ENCODE measurements at places on chromosomes 1 and 21.

DNA sequence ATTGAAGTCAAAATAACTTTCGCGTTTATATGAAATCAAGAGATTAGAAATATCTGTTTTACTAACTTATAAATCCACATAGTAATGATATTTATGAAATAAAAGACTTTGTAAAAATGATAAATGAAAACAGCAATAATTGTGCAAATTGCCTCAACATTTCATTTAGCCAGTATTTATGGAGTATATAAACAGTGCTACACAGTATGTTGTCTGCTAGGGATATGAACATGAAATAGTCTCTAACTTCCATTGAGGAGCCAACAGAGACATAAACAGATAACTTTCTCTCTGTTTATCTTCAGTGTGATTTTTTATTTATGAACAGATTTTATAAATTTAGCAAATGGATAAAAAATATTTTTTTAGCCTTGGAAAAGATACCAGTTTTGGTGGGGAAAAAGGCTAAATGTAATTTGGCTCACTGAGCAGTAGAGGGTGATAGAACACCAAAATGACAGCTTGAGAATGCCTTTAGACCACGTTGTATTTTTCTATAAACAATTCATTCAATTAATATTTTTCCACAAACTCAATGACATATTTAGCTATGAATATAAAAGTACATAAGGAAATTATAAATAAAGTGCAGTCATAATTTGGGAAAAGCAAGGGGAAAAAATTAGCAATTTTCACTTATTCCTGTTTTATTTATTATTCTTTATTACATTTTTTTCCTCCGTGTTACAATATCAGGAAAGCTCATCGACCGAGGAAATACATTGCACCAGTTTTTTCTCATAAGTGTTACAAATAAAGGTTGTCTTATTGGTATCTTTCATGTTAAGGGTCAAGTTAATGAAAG, 47.5 kb upstream of the EEIG2 start:
- no peak for DNase-seq

- DNase-seq = no peak
These were observed 247.5 kb downstream of the USH2A start for GRCh38 chr1:216175714-216176113.

- no peak for DNase-seq
These were observed 52.4 kb upstream of the CCDC190 start for GRCh38 chr1:162913345-162913744.

DNA sequence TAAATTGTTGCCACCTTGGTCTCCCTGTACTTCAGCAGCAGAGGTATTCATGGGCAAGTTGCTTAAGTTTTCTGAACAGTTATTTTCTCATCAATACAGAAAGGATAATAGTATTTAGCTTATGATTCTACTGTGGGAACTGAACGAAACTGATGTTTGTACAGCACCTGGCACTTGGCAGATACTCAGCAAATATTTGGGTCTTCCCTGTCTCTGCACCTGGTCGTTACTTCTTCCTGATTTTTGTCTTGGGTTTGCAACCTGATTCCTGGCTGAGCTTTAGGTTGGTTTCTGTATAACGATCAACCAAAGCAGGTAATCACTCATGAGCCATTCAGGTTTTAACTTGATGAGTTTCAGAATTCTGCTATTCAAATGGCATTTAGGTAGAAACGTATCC, 490.6 kb downstream of the KIF26B start:
- no peak for DNase-seq

GRCh38 chr1:155181371-155182051, 7.9 kb downstream of the TRIM46 start:
- no peak for DNase-seq

DNA sequence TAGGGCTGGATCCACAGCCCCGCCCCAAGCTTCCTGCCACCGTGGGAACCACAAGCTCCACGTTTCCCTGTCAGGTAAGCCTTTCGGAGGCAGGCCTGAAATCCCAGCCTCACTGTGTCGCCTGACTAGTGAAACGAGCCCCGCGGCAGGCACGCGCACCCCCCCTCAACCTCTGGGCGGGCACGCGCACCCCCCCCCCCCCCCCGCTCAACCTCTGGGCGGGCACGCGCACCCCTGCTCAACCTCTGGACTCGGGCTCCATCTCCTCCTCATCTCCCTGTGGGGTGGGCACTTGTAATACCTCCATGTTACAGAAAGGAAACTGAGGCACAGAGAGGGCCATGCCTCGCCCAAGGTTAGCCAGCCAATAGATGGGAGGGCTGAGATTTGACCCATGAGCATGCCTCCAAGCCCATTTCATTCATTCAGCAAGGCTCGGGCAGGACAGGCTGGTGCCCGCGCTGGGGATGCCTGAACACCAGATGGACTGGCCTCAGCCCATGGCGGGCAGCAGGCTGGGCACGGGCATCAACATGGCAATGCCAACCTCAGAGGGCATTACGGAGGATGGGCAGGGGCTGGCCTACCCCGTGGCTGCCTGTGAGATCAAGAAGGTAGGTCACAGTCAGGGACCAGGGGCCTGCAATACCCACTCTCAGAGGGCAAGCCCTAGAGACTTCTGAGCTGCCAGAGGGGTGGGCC, 4.7 kb downstream of the CFAP410 start:
- no peak for DNase-seq

GRCh38 chr1:97898948-97899347, 21.9 kb downstream of the DPYD start:
- no peak for DNase-seq

DNA sequence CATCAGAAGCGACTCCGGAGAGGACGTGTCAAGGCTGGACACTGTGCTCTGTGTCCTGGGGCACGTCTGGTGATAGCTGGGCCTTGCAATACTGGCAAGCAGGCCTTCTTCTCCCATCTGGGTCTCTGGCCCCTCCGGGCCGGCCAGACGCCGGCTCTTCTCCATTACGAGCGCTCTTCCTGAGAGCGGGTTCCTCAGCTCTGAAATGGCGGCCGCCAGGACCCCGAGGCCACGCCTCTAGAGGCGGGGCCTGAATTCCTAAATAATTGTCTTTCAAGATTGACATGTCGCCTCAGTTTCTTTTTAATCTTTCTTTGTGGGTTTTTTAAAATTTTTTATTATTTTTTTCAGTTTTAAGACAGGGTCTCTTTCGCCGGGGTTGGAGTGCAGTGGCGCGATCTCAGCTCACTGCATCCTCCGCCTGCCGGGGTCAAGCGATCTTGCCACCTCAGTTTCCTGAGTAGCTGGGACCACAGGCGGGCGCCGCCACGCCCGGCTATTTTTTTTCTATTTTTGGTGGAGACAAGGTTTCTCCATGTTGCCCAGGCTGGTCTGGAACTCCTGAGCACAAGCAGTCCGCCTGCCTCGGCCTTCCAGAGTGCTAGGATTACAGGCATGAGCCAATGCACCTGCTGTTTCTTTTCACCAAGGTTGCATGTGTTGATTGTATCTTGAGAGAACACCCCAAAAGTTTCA, 9.2 kb downstream of the RNF2 start:
- no peak for DNase-seq

DNA sequence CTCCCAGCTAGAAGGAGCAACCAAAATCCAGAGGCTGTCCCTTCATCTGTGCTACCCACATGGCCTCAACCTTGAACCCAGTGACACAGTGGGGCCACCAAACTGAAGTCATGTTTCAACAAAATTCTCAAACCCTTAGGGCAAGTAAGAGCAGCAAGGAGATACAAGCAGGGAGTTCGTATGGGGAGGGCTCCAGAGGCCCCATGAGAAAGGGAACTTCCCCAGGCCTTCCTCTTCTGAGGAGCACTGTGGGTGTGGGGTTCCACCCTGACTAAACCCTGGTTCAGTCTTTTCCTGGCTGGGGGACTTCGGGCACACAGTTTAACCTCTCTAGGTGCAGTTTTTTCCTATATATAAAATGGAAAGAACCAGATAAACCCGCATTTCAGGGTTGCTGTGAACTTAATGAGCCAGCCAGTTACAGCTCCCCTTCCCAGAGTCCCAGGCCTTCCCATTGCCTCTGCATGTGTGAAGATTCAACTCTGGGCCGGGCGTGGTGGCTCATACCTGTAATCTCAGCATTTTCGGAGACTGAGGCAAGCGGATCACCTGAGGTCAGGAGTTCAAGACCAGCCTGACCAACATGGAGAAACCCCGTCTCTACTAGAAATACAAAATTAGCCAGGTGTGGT, 8.0 kb upstream of the THEMIS2 start:
- no peak for DNase-seq

- DNase-seq = no peak
These were observed at the start of gene RNF223 for GRCh38 chr1:1073743-1074587. RNF223 (minus strand) TSS chr1:1074306; CDS start chr1:1072566, 1,740 bp downstream.

- DNase-seq = no peak
These were observed 7.5 kb downstream of the ST6GALNAC3 start for GRCh38 chr1:76082062-76082461.

- no peak for DNase-seq
These were observed 14.0 kb downstream of the DCST2 start for GRCh38 chr1:155019377-155020245.

GRCh38 chr1:11129649-11130390, 30.2 kb upstream of the EXOSC10 start:
- no peak for DNase-seq

- DNase-seq = no peak
These were observed 22.7 kb downstream of the PRKACB start for GRCh38 chr1:84166797-84167196.

GRCh38 chr1:242086706-242087105, 87.8 kb upstream of the MAP1LC3C start:
- DNase-seq = no peak

DNA sequence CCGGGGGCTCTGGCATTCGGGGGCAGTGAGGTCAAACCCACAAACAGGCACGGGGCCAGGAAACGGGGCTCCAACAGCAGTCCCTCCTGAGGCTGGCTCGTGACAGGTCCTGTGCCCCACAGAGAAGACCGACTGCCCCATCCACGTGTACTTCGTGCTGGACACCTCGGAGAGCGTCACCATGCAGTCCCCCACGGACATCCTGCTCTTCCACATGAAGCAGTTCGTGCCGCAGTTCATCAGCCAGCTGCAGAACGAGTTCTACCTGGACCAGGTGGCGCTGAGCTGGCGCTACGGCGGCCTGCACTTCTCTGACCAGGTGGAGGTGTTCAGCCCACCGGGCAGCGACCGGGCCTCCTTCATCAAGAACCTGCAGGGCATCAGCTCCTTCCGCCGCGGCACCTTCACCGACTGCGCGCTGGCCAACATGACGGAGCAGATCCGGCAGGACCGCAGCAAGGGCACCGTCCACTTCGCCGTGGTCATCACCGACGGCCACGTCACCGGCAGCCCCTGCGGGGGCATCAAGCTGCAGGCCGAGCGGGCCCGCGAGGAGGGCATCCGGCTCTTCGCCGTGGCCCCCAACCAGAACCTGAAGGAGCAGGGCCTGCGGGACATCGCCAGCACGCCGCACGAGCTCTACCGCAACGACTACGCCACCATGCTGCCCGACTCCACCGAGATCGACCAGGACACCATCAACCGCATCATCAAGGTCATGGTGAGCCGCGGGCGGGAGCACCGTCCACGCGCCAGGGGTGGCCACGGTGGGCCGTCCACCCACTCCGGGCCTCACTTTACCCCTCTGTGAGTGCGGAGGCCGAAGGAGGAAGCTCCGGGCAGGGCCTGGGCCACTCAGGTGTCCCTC, 14.2 kb downstream of the COL6A2 start:
- no peak for DNase-seq

DNA sequence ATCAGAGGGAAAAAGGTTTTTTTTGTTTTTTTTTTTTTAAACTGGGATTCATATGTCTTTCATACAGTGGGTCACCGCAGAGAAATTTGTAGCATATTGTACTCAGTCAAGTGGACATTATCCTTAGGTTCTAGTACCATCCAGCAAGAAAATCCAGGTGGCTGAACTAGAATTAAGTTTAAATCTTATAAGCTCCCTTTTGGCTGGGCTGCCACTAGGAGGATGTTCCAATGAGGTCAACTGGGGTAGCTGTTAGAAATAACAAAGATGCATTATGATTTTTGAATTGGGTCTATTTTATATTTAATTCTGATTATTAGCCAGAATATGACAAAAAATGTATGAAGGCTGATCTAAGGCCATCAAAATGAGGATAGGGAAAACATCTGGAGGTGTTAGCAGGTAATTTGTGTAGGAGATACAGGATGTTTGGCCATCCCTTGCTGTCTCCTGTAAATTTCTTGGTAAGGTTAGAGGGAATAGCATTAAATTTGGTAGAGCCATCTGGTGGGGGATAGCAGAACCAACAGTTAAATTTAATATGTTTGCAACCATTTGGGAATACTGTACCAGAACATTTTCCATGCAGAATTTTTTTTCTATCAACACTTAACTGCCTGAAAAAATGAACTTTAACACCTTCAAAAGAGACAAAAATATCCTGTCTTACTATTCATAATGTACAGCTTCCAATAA, 568.5 kb upstream of the B3GALT2 start:
- no peak for DNase-seq

DNA sequence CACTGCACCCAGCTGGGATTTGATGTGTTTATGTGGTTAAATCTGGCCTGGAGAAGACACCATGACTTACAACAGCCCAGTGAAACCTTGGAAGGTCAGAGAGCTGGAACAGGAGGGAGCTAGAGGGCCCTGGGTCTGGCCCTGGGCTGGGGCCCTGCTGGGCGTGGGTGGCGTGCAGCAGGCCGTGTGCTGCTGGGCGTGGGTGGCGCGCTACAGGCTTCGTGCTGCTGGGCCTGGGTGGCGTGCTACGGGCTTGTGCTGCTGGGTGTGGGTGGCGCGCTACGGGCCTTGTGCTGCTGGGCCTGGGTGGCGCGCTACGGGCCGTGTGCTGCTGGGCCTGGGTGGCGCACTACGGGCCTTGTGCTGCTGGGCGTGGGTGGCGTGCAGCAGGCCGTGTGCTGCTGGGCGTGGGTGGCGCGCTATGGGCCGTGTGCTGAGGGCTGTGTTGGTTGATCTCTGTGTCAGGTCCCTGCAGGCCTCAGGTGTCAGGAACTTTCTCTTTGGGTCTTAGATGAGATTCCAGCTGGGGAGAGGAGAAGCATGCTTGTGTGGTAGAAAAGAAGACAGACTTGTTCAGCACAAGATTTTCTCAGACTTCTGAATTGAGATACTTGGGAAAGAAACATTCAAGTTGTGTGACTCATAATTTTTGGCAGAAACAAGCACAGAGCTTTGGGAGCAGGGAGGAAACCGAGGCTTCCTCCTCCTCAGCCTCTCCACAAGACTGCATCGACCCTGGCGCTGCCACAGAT, 66.0 kb downstream of the COL18A1 start:
- DNase-seq = no peak

DNA sequence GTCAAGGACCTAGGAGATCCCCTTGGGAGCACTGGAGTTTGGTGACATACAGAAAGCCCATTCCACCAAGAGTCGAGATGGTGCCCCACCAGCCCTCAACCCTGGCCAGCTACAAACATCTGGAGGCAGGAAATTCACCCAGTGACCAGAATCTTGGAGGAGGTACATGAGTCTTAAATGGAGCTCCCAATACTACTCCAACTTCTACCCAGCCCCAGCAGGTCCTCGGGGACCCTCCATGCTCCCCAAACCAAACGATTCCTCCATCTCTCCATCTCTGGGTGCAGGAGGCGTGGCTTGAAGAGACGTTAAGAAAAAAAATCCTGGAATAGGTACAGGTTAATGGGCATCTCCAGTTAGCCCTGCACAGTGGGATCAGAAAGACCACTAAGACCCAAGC, 5.5 kb upstream of the RASSF5 start:
- DNase-seq = no peak

GRCh38 chr1:215631489-215631888, 64.4 kb downstream of the KCTD3 start:
- no peak for DNase-seq

Measured in NCI-H1436 treated with DMSO at 0.1 percent for 48 hours (cell line).